ENCODE measurements at places on chromosomes 16 and 17.

DNA sequence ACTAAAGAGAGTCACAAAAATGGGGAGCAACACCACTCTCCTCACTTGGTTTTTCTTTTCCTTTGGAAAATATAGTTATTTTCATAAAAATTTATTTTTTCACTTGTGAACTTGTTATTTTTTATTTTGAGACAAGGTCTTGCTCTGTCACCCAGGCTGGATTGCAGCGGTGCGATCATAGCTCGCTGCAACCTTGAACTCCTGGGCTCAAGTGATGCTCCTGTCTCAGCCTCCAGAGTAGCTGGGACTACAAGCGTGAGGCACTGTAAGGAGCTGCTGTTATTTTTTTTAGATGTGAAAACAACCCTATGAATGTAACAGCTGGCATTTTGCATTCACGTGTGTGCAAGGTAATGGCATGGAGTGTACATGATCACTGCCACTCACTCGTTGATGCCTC, 24.9 kb downstream of the LRRC75A start:
- no peak for DNase-seq

- DNase-seq: no peak
These were observed 132.4 kb upstream of the GSE1 start for GRCh38 chr16:85480727-85481101.

DNA sequence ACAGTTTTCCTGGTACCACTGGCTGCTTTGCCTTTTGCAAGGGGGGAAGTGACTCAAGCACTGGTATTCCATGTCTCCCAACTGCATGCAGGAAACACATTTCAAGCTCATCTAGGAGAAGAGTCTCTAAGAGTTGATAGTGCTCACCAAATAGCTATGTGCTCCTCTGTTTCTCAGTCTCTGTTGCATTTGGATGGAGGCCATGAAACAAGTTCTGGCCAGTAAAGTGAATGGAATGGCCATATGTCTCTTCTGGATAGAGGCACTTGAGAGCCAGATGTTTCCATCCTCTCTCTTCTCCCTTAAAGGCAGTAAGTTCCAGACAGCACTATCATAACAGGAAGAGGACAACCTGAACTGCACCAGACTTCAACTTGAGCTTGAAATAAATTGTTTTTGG, 60.6 kb downstream of the C16orf82 start:
- peak; percentile 58 for DNase-seq

- DNase-seq: no peak
These were observed 10.1 kb upstream of the COG1 start for GRCh38 chr17:73182616-73183310.

GRCh38 chr16:78762222-78762621, 662.8 kb downstream of the WWOX start:
- DNase-seq: no peak

DNA sequence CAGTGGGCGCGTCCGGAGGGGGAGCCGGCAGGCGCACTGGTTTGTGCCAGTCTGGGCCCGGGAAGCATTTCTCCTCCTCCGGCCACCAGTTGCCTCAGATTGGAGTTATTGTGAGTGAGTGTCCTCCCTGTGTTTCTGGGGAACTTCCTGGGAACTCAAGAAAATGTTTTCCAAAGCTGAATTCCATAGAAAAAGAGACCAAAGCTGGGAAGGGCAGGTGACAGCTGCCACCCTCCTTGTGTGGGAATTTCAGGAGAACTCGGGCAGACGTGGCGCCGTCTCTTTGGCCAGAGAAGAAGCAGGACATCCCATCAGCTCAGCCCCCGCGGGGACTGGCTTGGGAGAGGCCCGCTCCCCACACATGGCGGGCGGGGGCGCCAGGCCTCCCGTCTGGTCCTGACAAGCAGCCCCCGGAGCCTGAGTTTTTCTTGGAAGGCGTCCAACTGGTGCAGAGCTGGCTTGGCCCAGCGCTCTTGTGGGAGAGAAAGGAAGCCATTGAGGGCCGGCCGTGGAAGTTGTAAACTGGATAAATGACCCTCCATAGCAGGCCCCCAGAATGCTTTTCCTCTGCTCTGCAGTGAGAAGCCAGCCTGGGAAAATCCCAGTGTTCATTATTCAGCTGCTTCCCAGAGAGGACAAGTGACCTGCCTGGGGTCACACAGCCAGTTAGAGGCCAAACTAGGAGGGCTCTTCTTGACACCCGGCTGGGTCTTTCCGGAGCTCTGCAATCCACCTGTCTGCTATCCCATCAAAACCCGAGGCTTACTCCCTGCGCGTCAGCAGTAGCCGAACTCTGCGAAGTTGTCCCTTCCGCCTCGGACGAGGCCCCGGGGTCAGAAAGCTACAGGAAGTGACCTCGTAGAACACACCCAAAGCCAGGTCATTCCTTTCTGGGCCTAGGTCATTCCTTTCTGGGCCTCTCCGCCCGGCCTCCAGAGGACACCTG, 39.2 kb upstream of the GSE1 start:
- DNase-seq: peak; percentile 70

DNA sequence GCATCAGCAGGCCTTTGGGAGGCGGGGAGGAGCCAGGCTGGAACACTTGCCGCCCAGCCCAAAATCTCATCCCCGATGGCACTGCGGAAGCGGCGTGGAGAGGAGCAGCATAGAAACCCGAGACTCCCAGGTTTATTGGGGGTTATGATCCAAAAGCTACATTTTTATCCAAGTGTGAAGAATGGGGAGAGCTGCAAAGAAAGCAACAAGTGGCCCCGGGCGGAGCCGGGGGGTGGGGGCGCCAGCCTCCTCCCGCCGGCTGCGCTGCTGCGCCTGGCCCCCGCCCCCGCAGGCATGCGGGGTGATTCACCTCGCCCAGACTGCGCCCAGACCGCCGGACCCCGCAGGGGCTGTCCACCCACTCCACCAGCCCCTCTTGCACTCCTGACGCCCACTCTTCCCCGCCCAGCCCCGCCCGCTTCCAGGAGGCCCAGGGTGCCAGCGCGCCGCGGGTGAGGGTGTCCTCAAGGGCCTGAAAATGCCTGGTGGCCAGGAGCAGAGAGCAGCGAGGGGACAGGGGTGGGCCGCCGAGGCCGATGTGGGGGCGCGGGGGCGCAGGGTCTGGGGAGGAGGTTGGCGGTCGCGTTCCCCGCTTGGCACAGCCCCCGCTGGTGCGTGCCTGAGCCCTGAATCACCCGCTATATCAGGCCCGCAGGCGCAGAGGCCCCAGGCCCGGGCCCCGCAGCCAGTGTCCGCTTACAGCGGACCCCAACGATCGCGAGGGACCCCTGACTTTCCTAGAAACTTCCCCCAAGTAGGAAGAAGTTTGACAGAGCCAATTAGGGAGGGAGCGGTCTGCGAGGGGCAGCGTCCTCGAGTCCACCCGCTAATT, 1.3 kb downstream of the CAVIN1 start:
- DNase-seq: peak; percentile 86

DNA sequence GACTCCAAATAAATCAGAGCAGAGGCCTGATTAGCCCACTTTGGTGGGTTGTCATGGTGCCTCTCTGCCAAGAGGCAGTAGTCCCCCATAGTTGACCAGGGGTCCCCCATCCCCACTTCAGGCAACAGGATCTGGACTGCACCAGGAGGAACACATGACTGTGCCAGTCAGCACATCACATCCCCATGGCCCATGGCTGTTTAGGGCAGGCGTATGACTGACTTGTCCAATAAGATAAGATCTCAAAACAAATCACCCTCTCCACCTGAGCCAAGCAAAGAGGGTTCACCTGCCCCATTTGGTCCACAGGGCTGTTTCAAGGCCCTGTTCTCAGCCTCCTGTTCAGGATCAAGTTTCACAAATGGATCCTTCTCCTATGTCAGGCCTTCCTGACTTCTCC, 93.3 kb downstream of the C16orf78 start:
- no peak for DNase-seq

- DNase-seq: no peak
These were observed 25.5 kb upstream of the CCR7 start for GRCh38 chr17:40590742-40591141.

GRCh38 chr17:42922294-42922693, 21.7 kb downstream of the G6PC1 start:
- DNase-seq: no peak

DNA sequence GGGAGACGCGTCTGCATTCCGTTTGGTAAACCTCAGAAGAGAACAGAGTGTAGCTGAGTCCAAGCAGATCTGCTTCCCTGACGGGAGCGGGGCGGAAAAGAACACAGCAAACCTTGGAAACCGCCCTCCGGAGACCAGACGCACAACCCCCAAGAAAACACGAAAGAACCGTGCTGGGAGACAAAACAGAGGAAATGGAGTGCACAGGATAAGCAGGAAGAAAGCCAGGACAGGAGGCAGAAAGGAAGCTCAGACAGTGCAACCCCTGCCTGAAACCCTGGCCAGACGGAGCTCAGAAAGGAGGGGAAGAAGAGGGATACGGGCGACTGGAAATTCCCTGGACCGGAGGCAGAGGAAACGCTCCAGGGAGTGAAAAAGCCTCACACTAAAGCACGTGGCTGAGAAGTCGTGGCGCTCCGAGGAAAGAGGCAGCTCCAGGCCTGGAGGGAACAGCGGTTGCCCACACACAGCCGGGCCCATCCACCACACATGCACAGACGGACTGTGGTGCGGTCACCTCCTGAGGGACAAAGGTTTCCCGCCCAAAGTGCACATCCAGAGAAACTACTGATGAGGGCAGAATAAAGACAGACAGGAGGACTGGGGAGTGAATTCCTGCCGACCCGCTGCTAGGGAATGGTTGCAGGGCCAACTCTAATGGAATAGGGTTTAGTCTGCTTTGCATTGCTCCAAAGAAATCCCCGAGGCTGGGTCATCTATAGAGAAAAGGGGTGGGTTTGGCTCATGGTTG, 10.2 kb downstream of the DPEP1 start:
- DNase-seq: no peak

DNA sequence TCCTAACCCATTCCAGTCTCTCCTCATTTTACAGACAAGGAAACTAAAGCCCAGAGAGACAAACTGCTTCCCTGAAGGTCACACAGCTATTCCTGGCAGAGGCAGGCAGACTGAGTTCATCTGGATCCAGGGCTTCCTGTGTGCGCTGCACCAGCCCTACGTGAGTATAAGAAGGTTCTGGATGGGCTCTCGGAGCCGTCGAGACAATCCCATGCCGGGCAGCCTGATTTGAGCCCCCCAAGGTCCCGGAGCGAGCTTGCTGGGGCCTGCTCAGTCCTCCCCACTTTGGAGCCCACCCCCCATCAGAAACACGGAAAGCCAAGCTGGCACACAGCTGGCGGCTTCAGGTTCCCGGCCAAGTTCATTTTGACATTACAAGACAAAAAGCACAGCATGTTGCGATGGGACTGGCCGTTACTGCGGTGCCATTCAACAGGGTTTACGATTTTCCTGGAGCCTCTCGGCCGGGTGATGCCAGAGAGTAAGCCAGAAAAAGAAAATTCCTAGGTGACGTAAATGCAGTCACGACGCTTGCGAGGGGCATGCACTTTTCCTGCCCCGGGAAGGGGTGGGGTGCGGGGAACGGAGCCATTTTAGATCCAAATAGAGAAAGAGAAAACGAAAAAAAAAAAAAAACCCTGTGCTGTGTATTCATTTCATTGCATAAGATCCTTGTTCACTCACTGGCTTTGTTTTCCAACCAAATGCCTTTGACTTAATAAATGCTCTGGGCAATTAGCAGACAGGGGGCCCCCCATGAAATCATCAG, 167.1 kb upstream of the FOXF1 start:
- DNase-seq: peak; percentile 83

DNA sequence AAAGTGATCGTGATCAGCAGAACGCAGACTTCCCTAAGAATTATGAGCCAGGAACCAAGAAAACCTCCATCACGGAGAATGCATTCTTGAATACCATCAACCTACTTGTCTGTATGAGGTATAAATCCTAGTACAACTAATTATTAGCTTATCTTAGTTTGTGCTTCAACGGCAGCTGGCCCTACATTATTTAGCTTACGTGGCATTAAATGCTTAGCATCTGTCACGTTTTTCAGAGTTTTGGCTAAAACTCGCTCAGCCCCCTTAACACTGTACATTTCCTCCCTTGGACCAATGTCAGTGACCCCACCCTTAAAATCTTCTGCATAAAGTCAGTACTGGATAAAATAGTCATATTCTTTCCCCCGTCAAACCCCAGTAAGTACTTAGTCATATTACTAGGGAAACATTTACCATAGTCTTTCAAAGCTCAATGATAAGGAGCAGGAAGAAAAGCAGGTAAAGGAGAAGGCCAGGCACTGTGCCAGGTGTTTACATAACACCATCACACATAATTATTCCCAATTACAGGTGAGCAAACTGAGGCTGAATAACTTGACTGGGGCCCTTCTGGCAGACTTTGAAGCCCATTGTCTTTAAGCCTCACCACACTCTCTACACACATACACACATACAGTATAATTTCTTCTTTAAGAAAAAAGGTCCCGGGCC, 16.6 kb upstream of the TXNDC11 start:
- no peak for DNase-seq

GRCh38 chr17:31537565-31538011, 146.1 kb downstream of the RAB11FIP4 start:
- no peak for DNase-seq

DNA sequence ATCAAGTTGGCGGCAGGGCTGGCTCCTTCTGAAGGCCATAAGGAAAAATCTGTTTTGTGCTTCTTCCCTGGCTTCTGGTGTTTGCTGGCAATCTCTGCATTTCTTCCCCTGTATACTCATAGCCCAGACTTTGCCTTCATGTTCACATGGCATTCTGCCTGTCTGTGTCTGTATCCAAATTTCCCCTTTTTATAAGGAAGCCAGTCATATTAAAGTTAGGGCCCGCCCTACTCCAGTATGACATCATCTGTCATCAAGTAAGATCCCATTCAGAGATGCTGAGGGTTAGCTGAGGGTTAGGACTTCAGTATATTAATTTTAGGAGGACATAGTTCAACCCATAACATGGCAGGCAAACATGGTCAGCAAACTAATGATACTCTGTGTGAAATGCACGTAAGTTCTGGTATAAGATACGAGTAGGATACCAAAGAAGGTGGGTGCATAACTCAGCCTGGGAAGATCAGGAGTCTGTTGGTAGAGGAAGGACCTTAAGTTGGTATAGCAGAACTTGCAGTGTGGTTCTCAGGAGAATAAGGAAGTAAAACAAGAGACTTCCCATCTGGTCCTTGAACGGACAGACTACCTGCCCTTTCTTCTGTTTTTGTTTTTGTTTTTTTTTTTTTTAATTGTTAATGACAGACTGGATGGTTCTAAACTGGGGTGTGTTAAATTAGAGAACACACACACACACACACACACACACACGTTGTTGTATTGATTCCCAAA, 13.9 kb downstream of the MAP2K6 start:
- DNase-seq: no peak

GRCh38 chr16:57383276-57384247, 11.3 kb downstream of the CX3CL1 start:
- DNase-seq: peak; percentile 77

- DNase-seq: no peak
These were observed 197.0 kb downstream of the IRF8 start for GRCh38 chr16:86095906-86096485.

DNA sequence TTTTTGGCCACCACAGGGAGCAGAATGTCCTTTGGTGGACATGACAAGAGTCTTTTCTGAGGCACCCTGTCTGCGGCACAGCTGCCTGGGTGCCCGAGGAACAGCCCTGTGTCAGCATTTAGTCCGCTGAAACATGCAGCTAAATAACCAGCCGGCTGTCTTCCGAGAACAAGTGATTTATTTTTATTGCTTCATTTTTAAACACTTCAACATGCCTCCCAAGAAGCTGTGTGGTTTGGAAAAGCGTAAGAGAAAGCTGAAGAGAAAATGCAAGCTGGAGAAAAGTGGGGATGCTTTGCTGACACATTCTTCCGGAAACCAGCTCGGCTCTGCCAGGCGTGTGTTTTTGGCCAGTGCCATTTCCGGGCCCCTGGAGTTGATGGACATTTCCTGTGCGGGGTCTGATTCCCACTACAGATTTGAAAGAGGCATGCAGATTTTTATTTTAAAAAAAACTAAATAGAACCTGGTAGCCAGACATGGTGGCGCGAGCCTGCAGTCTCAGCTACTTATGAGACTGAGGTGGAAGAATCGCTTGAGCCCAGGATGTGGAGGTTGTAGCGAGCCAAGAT, 94.7 kb downstream of the SEC14L1 start:
- peak; percentile 90 for DNase-seq
